ENCODE measurements at places on chromosomes 12 and 14.
A peak's percentile ranks its signal among the peaks of the same experiment; 100 is the strongest.

DNA sequence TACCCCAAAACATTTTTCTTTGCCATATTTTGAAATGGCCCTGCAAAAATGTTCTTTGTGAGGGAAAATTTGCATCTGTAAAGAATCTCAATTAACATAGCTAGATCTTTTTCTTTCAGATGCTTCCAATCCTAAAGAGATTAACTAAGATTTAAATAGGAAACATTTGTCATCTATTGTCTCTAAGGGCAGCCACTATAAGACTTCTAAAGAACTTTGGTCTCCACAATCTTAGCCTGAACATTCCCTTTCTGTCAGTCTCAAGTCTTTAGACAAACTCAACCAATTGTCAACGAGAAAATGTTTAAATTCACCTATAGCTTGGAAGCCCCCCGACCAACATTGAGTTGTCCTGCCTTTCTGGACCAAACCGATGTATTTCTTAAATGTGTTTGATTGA is 71.1 kb upstream of the RASSF8 start:
- no peak for DNase-seq

DNA sequence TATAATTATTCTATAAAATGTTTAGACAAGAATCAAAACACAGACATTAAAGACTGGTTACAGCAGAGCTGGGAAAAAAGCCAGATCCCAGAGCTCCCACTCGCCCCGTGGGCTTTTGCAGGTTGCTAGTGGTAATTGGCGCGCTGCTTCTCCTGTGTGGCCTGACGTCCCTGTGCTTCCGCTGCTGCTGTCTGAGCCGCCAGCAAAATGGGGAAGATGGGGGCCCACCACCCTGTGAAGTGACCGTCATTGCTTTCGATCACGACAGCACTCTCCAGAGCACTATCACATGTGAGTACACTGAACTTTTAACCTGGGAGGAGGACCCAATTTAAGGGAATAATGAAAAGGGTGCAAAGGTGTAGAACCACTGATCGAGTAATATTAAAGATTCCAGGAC is 7.5 kb downstream of the TMEM52B start:
- DNase-seq: peak; percentile 72

DNA sequence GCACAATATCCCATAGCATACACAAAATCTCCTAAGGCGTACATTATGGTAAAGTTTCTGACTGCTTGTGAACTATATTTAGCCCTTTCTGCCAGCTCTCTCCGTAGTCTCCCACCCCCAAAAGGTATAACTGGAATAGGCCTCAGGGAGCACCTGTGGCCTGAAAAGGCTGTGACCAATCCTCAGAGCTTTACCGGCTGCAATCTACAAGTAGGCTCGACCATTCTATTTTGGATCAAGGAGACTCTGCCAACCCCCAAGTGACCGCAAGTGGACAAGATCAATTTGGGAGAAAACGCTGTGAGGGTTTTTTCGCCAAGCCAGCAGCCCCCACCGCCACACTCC is 1.2 kb downstream of the PPTC7 start:
- DNase-seq: no peak

DNA sequence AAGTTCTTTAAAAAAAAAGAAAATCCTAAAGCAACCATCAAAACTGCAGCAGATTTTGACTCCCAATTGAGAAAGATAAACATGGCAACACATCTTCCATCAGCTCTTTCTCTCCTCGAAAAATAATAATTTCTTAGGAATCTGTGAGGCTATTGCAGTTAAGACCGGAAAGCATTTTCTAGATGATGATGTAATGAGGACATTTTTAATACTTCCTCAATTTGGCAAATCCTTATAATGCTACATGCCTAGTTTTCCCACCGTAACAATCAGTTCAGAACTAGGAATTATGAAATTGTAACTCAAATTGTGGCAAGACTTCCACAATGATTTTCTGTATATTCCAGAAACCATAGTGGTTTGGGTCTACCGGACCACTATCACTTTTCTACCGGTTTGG is 180.9 kb upstream of the PDE3A start:
- no peak for DNase-seq

DNA sequence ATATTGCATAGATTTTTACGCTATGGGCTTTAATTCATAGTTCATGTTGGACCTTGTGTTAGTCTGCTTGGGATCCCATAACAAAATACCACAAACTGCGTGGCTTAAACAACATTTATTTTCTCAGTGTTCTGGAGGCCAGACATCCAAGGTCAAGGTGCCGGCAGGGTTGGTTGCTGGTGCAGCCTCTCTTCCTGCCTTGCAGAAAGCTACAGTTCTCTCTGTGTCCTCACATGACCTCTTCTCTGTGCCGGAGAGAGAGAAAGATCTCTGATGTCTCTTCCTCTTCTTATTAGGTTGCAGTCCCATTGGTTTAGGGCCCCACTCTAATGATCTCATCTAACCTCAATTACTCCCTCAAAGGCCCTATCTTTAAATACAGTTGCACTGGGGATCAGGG is 170.5 kb downstream of the IPO8 start:
- no peak for DNase-seq

- DNase-seq: no peak
These were observed 5.4 kb downstream of the ANKRD13A start for GRCh38 chr12:110004598-110004997.

All from posterior cingulate gyrus (tissue), 11 donors.